ENCODE measurements at places on chromosomes 7 and 10.

GRCh38 chr7:91512958-91513357 is 248.7 kb downstream of the FZD1 start:
- no peak for DNase-seq

DNA sequence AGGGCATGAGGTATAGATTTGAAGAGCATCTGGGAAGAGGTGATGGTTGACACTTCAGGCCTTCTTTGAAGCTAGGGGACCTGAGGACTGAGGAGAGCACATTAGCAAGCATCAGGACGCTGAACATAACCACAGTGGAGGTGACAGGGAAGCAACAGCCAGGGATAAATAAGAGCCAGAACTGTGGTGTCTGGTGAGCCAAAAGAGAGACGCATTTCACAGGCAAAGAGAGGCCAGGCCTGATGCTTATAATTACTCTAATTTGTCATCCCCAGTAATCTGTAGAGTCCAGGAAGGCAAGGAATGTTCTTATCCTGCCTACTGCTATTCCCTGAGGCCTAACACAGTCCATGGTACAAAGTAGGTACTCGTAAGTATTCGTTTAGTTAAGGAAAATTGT is 10.4 kb upstream of the FAS start:
- DNase-seq, result no peak

GRCh38 chr10:28685717-28686116 is 8.4 kb downstream of the BAMBI start:
- DNase-seq, result no peak

GRCh38 chr7:28615091-28615490 is 202.8 kb downstream of the CREB5 start:
- no peak for DNase-seq

GRCh38 chr10:44245601-44245938 is 139.3 kb downstream of the CXCL12 start:
- DNase-seq, result no peak

DNA sequence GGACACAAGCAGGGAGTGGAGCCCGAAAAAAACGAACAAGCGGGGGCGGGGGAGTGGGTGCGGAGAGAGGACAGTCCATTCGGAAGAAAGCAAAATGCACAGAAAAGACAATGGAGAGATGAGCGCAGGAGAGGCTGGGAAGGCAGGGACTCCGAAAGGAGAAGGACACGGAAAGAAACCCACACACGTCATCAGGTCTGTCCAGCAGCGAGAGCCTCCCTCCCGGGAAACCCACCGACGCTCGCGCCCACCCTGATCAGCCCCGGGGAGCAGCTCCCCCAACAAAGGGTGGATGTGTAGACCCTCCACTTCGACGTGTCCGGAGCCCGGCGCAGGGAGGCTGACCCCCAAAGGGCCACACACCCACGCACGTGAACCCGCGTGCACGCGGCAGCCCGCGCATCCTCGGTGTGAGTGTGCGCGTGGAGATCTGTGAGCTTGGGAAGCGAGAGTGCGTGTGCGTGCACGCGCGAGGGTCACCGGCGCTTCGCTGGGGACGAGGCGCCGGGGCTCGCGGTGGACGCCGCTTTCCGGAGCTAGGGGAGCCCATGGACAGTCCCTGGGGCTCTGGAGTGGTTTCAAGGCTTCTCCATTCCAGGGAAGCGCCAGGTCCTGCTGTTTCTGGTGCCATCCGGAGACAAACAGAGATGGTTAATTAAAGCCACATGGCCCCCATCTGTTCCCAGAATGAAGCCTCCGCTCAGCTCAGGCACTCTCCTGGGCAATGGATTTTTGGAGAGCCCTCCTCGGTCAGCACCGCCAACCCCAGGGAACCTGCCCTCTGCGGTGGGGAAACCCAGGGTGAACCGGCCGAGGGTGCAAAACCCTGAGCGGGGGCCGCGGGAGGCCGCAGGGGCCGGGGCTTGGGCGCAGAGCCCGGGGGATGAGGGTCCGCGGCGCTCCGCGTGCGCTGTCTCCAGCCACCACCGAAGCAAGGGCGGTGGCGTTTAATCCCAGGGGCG is 916 bp downstream of the LAMB1 start:
- DNase-seq, result no peak

DNA sequence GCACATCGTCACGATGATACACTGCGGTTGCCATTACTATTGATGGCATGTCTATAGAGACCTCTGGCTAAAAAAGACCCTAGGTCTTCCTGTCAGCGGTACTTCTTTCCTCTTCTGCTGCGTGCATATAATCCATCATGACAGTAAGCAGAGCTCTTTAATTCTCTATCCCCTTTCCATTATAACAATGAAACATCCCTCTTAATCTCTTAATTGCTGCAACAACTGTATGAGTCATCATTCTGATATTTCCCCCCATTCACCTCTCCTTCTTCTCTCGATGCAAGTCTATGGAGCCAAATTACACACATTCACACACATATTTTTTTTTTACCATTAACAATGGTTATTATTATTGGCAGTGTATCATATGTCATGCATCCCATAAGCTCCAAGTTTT is 45.2 kb upstream of the AKR1E2 start:
- no peak for DNase-seq

GRCh38 chr10:3635211-3635671 is 149.8 kb downstream of the KLF6 start:
- DNase-seq, result no peak

- DNase-seq, result no peak
Measured at GRCh38 chr7:94374721-94375566, 19.8 kb upstream of the COL1A2 start.

GRCh38 chr10:14536241-14537213 is 205.8 kb upstream of the FRMD4A start:
- DNase-seq, result no peak

DNA sequence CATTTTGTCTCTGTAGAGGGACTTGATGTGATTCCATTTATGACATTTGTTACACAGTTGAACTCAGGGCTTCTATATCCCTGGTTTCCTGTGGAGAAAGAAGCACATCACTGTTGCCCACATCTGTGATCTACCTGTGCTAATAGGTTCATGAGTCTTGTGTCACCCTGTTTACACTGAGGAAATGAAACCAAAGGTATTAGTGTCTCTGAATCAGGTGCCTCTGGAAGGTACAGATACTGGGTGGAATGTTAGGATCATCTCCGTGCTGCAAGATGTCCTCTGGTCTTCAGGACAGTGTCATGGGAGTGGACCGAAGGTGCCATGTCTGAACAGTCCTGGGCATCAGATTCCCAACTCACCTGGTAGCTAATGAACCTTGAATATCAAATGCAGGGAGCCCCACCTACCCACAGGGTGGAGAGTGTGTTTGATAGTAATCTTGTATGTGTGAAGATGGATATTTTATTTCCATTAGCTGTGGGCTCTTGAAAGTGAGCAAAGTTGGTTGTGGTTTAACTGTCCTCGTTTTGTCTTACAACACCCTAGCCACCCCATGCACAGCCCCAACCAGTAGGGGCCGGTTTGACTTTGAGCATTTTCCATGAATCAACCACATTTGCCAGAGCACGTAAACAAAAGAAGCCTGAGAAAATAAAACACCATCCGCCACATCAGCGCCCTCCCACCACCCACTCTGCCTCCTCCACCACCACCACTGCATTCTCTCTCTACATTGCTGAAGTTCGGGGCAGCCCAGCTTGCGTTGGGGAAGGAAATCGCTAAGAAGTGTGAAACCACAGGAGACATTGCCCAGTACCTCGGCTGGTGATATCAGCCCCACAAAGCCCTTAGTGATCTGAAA is 40.7 kb downstream of the TARP start:
- DNase-seq, result peak; percentile 87

DNA sequence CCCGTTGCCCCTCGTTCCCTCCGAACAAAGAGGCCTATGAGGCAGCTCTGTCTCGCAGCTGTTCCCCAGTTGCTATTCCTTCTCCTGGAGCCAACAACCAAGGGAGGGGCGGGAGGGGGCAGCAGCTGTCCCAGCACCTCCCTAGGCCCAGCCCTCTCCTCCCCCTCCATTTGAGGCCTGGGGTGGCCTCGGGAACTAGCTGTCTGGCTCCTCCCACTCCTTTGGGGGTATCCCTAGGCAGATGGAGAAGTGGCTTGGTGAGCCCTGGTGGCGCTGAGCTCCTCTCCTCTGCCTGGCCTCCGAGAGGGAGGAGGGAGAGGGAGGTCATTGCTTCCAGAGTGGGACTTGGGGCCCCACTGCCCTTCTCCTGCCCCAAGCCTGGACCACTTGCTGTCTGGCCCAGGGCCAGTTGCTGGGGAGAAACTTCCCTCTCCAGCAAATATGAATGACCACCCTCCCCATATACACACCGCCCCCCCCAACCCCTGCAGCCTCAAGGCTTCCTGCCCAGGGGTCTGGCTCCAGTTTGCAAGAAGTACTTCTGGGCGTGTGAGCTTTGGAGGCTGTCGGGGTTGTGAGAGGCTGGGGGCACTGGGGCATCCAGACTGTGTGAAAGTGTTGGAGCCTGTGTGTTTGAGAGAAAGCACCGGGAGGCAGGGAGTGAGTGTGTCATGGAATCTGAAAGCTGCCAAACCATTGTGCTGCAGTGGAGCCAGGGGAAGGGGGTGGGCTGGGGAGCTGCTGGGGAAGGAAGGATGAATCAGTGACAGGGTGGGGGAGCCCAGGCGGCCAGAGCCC is 3.1 kb downstream of the FLNC start:
- DNase-seq, result no peak

GRCh38 chr10:63720072-63720537 is 198.9 kb downstream of the REEP3 start:
- DNase-seq, result peak; percentile 73

- no peak for DNase-seq
Measured at GRCh38 chr7:112206991-112207592, 597 bp downstream of the ZNF277 start.

DNA sequence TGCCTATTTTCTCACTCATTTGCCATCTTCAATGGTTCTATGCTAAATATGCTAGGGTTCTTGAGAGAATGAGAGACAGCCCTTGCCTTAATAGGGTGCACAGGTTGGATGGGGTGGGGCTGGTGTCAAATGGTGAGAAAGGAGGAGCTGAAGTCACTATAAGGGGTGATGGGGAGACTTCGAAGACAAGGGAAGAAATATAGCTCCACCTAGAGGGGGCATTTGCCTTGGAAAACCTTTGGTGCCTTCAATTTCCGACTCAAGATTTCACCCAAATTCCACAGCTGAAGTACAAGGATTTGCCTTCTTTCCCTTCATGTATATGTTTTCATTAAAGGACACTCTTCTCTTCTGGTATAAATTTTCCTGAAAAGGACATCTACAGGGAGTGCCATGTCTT is 5.6 kb downstream of the PTN start:
- no peak for DNase-seq

DNA sequence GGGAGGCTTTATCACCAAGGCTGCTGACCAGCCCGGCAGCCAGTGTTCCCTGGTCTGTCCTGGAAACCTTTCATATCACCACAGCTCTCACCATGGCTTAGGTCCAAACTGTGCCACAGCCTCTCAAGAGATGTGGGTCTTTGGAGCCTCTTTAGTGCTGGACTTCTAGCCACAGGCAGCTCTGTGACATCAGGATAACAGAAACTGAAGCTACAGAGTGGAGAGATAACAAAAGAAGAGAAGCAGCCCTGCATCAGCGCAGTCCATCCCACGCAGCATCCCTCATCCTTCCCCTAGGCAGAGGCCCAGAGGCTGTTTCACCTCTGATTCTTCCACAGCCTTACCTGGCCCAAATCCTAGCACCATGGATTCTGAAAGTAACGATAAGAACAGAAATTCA is 187.9 kb upstream of the KMT2E start:
- no peak for DNase-seq

DNA sequence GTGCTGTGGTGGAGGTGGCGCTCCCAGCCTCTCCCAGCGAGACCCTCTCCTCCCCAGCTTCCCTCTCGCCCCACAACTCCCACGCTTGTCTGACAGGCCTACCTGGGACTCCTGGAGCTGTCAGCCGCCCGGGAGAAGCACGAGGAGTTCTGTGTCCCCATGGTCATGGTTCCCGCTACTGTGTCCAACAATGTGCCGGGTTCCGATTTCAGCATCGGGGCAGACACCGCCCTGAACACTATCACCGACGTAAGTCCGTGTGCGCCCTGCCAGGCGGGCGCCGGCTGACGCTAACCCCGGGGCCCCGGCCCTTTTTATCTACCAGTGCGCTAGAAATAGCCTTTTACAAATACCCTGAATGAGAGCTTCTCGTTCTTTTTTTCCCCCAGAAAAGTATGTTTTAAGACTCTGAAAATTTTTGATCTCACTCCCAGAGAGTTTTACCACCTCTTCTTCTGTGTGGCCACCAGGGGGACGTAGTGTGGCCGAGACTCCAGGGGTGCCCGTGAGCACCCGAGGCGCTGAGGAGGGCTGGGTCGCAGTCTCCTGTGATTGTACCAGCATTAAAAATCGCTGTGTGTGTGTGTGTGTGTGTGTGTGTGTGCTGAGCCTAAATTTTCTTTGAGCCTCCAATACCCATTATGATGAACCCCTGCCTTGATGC is 52.6 kb downstream of the PFKP start:
- DNase-seq, result peak; percentile 16

- no peak for DNase-seq
Measured at GRCh38 chr10:71717551-71717951, 2.0 kb downstream of the C10orf105 start.

- DNase-seq, result no peak
Measured at GRCh38 chr7:54615537-54615936, 73.4 kb downstream of the VSTM2A start.

GRCh38 chr10:96857301-96858012 is 25.4 kb downstream of the LCOR start:
- DNase-seq, result no peak

DNA sequence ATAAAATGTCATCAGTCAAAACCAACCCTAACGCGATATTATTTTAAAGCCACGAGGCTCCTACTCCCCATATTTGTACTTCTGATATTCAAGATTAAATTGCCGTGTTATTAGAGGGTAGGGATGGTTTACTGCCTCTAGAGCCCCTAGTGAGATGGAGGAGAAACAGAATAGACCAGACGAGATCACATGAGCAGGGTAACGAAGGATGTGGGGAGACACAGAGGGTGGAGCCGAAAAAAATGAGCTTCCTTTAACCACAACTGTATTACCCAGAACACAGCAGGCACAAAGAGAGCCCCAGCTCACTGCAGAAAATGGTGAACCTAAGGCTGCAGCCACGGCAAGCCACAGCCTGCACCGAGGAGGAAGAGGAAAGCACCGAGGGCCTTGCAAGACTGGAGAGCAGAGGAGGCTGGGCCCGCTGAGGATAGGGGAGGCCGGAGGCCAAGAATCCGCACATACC is 14.3 kb downstream of the ZC3HAV1 start:
- DNase-seq, result peak; percentile 94

DNA sequence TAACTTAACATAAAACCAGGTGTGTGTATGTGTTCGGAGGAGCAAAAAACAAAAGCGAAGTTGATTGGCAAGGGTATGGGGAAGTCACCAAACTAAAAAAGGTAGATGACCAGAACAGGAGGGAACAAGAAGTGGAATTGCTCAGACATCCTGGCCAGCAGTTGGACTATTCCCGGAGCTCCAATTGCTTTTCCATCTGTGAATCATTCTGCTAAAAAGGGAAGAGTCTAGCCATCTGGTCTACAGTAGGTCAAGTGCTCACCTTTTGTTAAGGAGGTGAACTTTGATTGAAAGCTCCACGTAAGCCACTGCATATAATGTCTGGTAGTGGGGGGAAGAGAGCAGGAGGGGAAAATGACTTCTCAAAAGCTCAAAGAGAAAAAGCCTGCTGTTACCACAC is 50.0 kb upstream of the BET1 start:
- no peak for DNase-seq
